T-helper 2 cell (primary cell): ENCODE measurements at places on chromosomes 3 and 15.
A peak's percentile ranks its signal among the peaks of the same experiment; 100 is the strongest.

- no peak for DNase-seq
Measured at GRCh38 chr3:174767406-174767805, 91.7 kb upstream of the NAALADL2 start.

DNA sequence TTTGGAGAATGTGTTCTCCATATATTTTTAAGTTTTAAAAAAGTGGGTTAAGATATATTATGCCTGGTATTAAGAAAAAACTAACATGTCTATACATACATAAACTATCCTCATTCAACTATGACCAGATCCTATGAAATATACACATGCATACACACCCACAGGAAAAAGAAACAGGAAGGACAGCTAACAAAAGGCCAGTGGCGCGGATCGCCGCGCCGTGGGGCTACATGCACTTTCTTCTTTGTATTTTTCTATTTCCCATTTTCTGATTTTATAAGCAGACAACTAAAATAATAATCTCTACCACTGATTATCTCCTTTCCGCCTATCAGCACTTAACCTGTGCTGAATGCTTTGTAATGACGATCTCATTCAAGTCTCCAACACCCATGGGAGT lies 160.1 kb downstream of the OR4M2 start:
- no peak for DNase-seq

GRCh38 chr3:53551324-53551723 lies 56.9 kb downstream of the CACNA1D start:
- DNase-seq = no peak

GRCh38 chr3:101970905-101971304 lies 121.6 kb downstream of the NFKBIZ start:
- DNase-seq = no peak

DNA sequence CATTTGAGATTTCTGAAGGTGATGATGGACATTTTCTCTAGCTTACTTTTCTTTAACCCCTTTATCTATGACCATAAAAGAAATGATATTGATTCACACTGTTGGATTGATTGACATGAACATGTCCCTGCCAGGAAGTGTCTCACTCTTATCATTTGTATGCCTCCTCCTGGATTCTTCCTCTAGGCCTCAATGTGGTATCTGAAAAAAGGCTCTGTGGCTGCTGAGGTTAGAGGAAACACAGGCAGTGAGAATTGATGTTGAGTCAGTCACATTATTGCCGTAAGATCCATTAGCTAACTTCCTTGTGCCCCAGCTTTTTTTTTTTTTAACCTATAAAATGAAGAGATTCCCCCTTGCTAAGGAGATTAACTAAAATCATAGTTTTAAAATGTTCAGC lies 8.0 kb upstream of the THRB start:
- no peak for DNase-seq

GRCh38 chr3:156511987-156512677 lies 42.8 kb downstream of the SSR3 start:
- DNase-seq = no peak

- DNase-seq = no peak
Measured at GRCh38 chr3:188058569-188059184, 95.3 kb upstream of the LPP start.

GRCh38 chr15:73233623-73234022 lies 135.1 kb downstream of the HCN4 start:
- DNase-seq = no peak

GRCh38 chr15:59521443-59521842 lies 83.5 kb downstream of the FAM81A start:
- DNase-seq = no peak

DNA sequence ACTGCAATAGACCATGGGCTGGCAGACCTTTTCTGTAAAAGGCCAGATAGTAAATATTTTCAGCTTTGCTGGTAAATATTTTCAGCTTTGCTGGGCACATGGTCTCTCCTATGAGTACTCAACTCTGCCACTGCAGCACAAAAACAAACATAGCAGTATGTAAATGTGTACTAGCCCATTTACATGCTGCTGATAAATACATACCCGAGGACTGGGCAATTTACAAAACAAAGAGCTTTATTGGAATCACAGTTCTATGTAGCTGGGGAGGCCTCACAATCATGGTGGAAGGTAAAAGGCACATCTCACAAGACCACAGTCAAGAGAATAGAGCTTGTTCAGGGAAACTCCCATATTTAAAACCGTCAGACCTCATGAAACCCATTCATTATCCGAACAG lies 793.0 kb downstream of the EDEM1 start:
- DNase-seq = no peak

- no peak for DNase-seq
Measured at GRCh38 chr3:29373131-29373680, 92.3 kb downstream of the RBMS3 start.

DNA sequence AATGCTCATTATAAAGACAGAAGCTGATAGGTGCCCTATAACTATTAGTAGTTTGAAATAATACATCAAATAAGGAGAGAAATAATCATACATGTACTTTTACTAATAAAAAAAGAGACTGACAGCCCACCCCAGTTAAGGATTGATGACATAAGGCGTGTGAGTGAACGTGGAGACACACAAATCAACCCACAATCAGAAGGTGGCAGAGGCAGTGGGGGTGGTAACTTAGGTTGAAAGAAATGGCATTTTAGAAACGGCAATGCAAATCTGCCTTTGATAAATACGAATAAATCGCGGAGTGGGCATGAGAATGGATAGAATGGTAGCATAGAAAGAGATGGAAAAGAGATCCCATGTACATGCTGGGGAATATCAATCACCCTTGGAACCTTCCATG lies 256.2 kb upstream of the ATP10A start:
- no peak for DNase-seq

GRCh38 chr3:149816311-149816710 lies 3.3 kb downstream of the RNF13 start:
- no peak for DNase-seq

- DNase-seq = no peak
Measured at GRCh38 chr3:11603628-11604027, 40.1 kb downstream of the VGLL4 start.

DNA sequence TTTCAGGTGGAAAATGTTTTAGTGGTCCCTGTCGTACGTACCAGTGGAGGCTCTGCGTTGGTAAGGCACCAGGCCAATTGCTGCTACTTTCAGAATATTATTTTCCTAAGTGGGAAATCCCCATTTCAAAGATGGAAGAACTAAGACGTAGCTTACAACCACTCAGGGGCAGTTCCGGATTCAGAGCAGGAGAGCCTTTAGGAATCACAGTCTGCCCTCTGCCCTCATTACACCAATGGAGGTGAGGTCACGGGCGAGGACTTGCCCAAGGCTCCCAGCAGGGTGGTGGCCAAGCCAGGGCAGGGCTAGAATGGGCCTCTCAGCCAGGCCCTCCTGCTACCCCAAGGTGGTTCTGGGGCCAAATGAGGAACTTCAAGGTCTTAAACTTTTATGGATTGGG lies 72.6 kb downstream of the RASGRF1 start:
- no peak for DNase-seq

DNA sequence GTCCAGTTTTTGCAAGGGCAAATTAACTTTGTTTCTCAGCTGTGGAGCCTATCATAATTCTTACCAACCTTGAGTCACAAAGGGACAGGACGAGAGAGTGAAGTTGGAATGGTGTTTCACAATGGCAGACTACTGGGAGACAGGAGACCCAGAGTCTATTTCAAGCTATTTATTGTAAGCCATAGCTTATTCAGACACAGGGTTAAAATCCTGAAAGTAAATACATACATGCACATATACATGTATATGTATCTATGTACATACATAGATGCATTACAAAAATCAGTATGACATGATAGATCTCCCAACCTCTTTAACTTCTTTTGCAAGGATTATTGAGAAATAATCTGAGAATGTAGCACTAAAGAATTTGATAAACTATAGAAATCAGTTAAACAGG lies 86.3 kb downstream of the DNAJC13 start:
- no peak for DNase-seq

DNA sequence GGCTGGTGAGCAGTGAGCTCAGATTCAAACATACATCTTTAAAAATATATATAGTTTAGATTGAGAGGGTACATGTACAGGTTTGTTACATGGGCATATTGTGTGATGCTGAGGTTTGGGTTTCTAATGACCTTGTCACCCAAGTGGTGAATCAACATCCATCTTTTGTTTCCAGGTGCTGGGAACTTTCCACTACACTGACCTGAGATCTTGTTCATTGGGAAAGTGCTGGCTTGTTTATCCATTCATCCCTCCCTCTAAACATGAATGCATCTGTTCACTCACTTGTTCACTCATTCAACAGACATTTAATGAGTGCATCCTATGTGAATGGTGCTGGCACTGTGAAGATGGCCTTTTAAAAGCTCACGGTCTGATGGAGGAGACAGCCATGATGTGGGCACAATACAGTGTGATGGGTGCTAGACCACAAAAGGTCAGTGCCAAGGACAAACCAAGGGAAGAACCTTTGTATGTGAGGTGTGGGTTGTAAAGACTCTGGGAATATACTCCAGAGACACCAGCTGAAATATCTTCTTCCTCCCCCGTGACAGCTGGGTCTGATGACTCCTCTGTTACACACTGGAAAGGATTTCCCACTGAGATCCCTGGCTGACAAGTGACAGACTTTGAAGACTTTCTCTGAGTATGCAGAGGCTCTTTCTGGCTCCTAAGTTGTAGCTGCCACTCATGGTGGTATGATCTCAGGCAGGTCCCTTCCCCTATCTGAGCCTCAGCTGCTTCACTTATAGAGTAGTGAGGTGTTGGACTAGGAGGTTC lies 16.2 kb upstream of the ITGA11 start:
- no peak for DNase-seq

GRCh38 chr15:89377842-89378295 lies 43.2 kb upstream of the POLG start:
- DNase-seq = no peak

DNA sequence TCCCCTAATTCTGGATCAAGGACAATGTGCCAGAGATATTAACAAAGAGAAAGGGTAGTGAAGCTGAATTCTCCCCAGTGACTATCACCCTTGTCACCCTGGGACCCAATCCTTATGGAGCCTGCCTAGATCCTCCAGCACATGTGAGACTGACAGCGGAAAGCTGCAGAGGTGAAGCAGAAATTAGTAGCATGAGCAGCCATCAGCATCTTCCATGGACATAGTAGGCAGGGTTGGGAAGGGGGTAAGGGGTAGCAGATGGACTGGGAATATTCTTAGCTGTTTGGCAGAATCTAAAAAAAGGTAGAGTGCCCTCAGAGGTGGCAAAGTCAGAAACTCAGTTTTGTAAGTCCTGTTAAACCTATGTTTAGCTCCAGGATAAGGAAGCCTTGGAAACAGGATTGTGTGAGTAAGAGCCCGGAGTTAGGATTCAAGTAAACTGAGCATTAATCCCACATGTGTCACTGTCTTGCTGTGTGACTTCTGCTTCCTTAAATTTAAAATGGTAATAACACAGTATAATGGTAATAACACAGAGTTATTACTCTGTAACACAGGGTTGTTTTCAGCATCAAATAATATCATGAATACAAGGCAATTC lies 14.5 kb downstream of the GOLIM4 start:
- no peak for DNase-seq

GRCh38 chr15:41934843-41935242 lies 37.5 kb downstream of the EHD4 start:
- peak; percentile 42 for DNase-seq

DNA sequence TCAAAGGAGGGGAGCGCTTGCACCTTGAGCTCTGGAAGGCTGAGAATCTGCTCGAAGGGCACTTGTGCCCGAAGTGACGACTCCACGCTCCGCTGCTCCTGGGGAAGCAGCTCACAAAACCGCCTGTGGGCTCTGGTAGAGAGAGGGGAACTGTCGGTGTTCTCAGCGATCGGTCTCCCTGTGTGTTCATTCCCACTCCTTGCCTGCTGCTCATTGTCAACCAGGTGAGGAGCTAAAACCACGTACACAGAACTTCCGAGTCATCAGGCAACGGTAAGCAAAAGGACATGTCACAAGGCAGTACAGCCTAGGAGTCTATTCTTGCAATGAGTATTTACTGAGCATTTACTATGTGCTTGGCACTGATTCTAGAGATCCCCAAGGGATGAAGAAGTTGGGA lies 1.5 kb downstream of the CIB1 start:
- no peak for DNase-seq

GRCh38 chr15:42084465-42085235 lies 9.7 kb downstream of the PLA2G4D start:
- DNase-seq = peak; percentile 20

GRCh38 chr15:73937296-73937695 lies 11.0 kb downstream of the LOXL1 start:
- no peak for DNase-seq

DNA sequence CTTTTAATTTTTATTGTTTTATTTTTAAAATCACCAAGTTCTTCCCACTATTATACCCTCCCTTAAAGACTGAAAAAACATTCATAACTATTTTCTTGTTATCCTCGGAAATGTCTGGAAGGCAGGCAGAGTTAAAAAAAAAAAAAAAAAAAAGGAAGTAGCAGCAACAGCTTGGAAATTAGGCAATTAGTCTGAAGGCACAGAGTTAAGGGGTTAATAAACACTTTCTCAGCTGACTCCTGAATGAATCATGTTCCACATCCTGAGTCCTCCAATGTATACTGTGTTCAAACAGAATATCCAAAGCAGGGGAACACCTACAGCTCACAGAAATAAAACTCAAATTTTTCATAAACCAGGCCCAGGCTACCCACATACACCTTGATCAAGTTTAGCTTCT lies 5.8 kb downstream of the HEXA start:
- no peak for DNase-seq

GRCh38 chr3:30606301-30607031 lies at the start of gene TGFBR2:
TGFBR2 (plus strand) TSS chr3:30606601; CDS start chr3:30606884, 283 bp downstream.
- peak; percentile 70 for DNase-seq

GRCh38 chr3:67692621-67693020 lies 38.2 kb upstream of the SUCLG2 start:
- no peak for DNase-seq

- DNase-seq = no peak
Measured at GRCh38 chr3:32084870-32085269, 21.6 kb upstream of the GPD1L start.

- peak; percentile 30 for DNase-seq
Measured at GRCh38 chr3:122642935-122643334, 37.7 kb upstream of the PARP14 start.

GRCh38 chr15:101188637-101189408 lies 63.0 kb downstream of the CHSY1 start:
- DNase-seq = peak; percentile 74

DNA sequence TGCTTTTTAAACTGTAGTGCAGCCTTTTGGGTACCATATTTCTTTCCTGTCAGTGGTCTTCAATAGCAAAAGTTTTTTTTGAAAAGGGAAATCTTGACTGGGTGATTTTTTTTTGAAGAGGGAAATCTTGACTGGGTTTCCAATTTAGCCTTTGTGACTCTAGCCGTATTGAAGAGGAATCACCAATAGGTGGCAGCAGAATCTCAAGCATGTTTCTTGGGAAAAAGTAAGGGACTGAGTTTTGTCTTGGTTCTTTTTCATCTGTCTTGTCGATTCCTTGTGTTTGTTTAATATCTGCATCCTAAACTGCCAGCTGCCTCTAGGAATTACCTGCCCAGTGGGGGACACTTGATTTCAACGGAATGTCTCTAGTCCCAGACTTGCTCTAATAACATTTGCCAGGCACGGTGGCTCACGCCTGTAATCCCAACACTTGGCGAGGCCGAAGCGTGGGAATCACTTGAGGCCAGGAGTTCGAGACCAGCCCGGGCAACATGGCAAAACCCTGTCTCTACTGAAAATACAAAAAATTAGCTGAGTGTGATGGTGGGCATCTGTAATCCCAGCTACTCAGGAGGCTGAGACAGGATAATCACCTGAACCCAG lies 89.2 kb downstream of the RBPMS2 start:
- DNase-seq = no peak
